Progenitor cell of endocrine pancreas (in vitro differentiated cells): ENCODE measurements at places on chromosomes 12 and 14.

- no peak for DNase-seq
These were observed 8.5 kb downstream of the IRAK3 start for GRCh38 chr12:66197495-66197921.

GRCh38 chr14:74488786-74489397, 4.2 kb downstream of the NPC2 start:
- no peak for DNase-seq

DNA sequence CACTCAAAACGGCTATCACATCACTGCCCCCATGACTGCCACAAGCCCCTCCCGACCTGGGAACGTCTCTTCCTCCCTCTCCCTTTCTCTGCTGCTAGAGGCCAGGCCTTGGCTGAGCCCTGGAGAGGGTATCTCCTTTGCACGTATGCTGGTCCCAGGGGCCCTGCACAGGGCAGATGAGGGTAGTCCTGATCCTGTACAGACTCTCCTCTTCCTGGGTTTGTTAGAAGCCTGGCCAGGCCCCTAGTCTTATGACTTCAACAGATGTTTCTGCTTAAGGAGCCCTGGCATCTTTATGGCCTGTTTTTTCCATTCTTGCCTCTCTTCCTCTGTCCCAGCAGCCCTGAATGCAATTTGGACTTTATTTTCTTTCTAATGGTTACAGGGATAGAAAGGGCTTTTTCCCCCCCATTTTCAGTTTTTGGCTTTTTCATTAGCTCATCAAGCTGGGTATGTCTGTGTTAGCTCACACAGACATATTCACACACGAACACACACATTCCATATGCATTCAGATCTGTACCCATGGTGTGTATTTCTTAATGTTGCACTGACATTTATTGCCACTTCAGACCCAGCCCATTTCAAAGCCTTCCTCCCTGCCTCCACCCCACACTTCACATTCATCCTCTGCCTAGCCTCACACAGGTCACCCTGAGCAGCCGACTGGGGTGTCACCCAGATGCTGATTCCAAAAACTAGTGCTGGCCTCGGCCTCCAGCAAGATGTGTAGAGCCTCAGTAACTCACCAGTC, 203.2 kb downstream of the ZFP36L1 start:
- no peak for DNase-seq

DNA sequence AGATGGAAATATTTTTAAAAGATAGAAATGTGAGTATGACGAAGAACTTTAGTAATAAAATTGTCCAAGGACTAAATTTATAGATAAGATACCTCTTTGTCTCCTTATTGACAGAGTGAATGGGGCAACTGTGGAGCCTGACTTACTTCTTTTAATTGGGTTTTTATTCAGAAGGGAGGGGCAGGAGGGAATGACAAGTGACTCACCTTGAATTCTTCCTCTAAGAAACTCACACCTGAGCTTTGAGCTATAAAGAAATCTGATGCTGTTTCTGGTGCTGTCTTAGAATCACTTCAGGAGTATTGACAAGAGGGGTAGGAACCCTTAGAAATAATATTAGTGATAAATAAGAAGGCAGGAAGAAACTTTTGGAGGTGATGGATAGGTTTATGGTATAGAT, 951 bp downstream of the NR1H4 start:
- no peak for DNase-seq

GRCh38 chr14:75539561-75540478, 17.6 kb downstream of the BATF start:
- DNase-seq, result no peak

GRCh38 chr12:112705037-112705632, 86.4 kb upstream of the RPH3A start:
- no peak for DNase-seq

DNA sequence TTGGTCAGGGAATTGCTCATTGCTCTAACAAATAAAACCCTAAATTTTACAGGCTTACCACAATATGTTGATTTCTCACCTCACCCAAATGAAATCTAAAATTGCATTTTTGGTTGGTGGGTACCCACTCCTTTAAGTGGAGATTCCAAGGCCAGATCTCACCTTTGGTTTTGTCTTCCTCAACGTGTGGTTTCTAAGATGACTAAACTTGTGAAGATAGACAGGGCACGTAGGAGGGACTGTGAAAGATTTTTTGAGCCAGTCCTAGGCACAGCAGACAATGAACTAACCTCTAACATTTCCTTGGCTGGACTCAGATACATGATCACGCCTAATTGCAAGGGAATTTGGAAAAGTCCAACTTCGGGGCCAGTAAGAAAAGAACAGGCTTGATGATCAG, 1003.9 kb downstream of the FLRT2 start:
- no peak for DNase-seq

DNA sequence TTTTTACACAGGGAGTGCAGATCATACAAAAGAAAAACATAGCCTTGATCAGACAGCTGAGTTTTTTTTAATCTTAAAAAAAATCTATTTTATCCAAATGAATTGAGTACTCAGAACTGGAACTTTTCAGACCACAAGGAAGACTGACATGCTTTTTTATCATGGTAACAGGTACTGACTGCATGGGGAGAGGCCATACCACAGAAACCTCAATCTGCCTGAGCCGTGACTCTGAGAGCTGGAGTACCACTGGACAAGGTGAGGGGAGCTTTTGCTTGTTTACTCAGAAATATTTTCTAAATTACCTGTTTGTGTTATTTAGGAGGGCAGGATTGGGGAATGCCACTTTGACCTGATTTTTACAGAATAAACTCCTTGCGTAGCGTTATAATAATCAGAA, 143.9 kb downstream of the ALX1 start:
- DNase-seq, result no peak

DNA sequence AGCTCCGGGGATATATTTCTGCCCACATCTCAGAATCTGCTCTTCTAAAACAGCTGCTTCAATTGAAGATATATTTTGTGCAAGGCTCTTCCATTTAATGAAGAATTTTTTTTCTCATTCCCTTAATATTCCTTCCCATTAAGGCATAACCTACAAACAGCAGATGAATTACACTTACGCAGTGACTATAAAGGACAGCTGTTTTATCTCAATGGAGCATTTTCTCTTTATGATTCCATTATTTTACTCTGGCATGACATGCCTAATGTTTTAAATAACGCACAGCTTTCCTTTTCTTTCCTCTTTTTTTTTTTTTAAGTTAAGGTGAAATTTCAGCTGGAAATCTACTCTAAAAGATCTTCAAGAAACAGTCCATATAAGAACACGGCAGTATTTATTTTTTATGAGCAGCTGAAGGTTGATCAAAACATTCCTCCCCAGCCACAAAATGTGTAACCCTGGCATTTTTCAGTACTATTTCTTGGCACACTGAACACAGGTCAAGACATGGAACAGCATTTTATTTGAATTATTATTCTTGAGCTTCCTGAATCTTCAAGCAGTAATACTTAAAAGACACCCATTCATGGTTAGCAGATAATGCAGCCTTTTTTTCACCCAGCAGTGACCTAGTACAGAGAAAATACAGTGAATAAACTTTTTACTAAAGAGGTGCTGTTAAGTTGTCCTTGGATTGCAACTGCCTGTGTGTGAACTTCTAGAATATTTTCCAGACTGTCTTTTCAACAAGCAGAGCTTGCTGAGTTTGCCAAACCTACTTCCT, 118.1 kb upstream of the FOXN3 start:
- no peak for DNase-seq

GRCh38 chr14:77730976-77731497, 23.1 kb downstream of the SLIRP start:
- no peak for DNase-seq

GRCh38 chr14:51424561-51425251, 184.7 kb downstream of the TMX1 start:
- DNase-seq, result no peak

GRCh38 chr12:96981911-96982310, 74.9 kb downstream of the NEDD1 start:
- no peak for DNase-seq

GRCh38 chr14:70697701-70698100, 56.0 kb downstream of the TTC9 start:
- no peak for DNase-seq
